ENCODE measurements at places on chromosomes 4 and X. TPM values are rescaled to one million over a fixed set of nuclear protein-coding genes. Genes with fewer than 3 reads are reported as not detected.

DNA sequence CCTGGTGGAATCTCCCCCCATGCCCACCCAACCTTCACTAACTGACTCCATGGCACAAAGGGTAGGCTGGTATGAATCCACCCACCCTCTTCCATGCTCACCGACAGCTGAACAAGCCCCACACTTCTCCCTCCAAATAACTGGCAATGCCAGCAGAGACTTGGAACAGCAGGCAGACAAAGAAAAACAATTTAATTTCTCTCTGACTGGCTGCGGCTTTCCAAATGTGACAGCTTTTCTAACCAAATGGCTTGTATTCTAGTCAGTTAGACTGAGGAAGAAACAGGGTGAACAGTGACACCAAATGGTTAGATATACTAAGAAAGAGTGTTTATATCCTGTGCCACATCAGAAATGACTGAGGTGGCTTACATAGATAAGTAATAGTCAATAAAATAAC is 199.3 kb upstream of the ADAMTS3 start:
- no peak overlapping the region for H3K4me3 ChIP-seq
- H3K36me3 ChIP-seq = no peaks in the 10 kb centered on the region
- no peaks in the 10 kb centered on the region for H3K4me1 ChIP-seq
- no peak for DNase-seq

DNA sequence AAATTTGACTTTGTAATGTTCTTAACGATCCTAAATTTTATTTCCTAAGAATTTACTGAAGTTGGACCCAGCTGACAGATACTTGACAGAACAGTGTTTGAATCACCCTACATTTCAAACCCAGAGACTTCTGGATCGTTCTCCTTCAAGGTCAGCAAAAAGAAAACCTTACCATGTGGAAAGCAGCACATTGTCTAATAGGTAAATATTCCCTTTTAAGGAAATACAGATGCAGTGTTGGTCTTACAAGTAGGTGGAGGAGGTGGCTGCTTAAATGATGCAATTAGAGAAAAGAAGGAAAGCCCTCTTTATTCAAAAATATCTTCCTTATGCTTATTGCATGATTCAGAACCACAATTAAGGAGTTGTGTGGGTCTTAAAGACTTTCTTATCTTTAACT is 73.5 kb downstream of the RS1 start:
- DNase-seq = no peak
- H3K27me3 ChIP-seq = no peaks in the 10 kb centered on the region
- no peak overlapping the region for H3K27ac ChIP-seq
- H3K4me3 ChIP-seq = no peak overlapping the region
- no peaks in the 10 kb centered on the region for H3K4me1 ChIP-seq
- H3K36me3 ChIP-seq = peaks cover 8% of the 10 kb centered on the region

DNA sequence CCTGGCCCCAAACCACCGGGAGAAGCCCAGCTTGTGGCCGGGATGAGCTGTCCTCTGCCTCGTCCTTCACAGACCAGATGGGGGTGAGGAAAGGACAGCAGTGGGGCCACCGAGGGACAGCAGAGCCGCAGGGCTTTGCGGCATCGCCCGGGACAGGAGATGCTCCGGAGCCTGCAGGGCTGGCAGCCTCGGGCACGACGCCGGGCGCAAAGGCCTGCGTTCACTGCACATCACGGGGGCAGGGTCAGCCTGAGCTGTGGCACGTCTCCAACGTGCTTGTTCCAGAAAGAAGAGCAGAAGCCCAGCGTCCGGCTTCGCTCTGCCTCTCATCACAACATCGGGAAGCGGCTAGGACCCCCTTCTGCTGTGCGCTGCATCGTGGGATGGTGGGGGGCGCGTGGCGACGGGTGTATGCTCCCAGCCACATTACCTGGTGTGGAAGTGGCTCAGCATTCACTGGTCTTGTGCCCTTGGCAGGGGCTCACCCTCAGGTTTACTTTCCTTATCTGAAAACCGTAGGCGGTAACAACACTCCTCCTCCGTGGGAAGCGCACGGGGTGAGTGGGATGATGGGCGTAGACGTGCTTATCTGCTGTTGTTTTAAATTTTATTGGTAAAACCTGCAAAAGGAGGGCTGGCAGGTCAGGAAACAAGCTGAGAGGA is 7.4 kb downstream of the TADA2B start:
- no peak overlapping the region for H3K4me3 ChIP-seq
- H3K4me1 ChIP-seq = peaks cover 16% of the 10 kb centered on the region
- no peak for DNase-seq
- H3K36me3 ChIP-seq = peaks cover 7% of the 10 kb centered on the region
- no peak overlapping the region for H3K27ac ChIP-seq
- no peaks in the 10 kb centered on the region for H3K27me3 ChIP-seq

DNA sequence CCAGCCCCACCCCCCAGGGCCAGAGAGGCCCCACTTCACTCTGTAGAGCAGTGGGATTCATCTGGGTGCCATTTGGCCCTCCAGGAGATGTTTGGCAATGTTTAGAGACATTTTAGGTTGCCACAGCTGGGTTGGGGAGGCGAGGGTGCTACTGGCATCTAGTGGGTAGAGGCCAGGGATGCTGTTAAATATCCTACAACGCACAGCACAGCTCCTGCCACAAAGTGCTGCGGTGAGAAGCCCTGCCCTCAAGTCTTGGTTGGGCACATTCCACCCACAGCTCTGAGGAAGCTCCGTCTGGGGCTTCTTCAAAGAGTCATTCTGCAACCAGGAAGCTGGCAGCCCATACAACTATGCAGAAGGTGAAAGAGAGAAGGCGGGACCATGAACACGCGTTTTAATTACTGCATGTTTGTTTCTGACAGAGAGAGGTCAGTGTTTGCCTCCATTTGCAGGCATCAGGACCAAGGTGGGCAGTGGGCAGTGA is 48.1 kb upstream of the FAM9C start:
- H3K27me3 ChIP-seq = no peaks in the 10 kb centered on the region
- peaks cover 6% of the 10 kb centered on the region for H3K4me1 ChIP-seq
- no peak for DNase-seq
- H3K27ac ChIP-seq = no peak overlapping the region
- H3K4me3 ChIP-seq = no peak overlapping the region

- H3K4me1 ChIP-seq = no peaks in the 10 kb centered on the region
- H3K27ac ChIP-seq = no peak overlapping the region
- H3K4me3 ChIP-seq = no peak overlapping the region
- no peaks in the 10 kb centered on the region for H3K27me3 ChIP-seq
- DNase-seq = no peak
Observed at GRCh38 chrX:129239371-129239770, 283.9 kb downstream of the SMARCA1 start.

DNA sequence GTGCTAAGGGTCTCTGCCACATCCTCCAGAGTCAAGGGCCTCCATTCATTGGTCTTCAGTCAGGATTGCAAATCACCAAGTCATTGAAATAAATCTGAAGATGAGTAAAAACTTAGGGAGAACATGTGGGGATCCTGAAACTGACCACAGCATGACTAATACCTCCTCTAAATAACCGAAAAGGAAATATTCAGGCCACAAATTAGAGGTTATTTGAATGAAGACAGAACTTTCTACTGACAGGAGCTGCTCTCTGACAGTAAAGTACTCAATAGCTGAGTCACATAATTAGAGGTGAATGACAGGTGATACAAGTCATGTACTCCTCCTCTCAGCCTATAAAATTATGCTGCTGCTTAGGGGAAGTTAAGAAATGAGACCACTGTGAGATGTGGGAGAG is 240.2 kb upstream of the F9 start:
- DNase-seq = no peak
- H3K4me1 ChIP-seq = no peaks in the 10 kb centered on the region
- H3K36me3 ChIP-seq = no peaks in the 10 kb centered on the region
- H3K27me3 ChIP-seq = peaks cover 7% of the 10 kb centered on the region

GRCh38 chr4:184628103-184628502 is 21.1 kb downstream of the CASP3 start:
- H3K4me3 ChIP-seq = no peak overlapping the region
- no peak overlapping the region for H3K27ac ChIP-seq
- H3K4me1 ChIP-seq = peaks cover 18% of the 10 kb centered on the region
- H3K27me3 ChIP-seq = no peaks in the 10 kb centered on the region

- H3K4me3 ChIP-seq = no peak overlapping the region
- no peak for DNase-seq
- H3K27ac ChIP-seq = no peak overlapping the region
- H3K36me3 ChIP-seq = no peaks in the 10 kb centered on the region
- H3K27me3 ChIP-seq = no peaks in the 10 kb centered on the region
- H3K4me1 ChIP-seq = no peaks in the 10 kb centered on the region
Observed at GRCh38 chrX:119648421-119648775, 42.2 kb upstream of the NKRF start.

GRCh38 chrX:13825178-13825762 is 8.4 kb upstream of the GPM6B start:
- H3K27ac ChIP-seq = no peak overlapping the region
- H3K4me3 ChIP-seq = no peak overlapping the region
- H3K4me1 ChIP-seq = no peaks in the 10 kb centered on the region

- no peak for DNase-seq
- H3K4me1 ChIP-seq = peaks cover 61% of the 10 kb centered on the region
- H3K27ac ChIP-seq = peak overlapping the region; percentile 22
- H3K36me3 ChIP-seq = peaks cover 11% of the 10 kb centered on the region
- peaks cover 11% of the 10 kb centered on the region for H3K27me3 ChIP-seq
Observed at GRCh38 chr4:168643111-168643795, 146.4 kb downstream of the PALLD start.

DNA sequence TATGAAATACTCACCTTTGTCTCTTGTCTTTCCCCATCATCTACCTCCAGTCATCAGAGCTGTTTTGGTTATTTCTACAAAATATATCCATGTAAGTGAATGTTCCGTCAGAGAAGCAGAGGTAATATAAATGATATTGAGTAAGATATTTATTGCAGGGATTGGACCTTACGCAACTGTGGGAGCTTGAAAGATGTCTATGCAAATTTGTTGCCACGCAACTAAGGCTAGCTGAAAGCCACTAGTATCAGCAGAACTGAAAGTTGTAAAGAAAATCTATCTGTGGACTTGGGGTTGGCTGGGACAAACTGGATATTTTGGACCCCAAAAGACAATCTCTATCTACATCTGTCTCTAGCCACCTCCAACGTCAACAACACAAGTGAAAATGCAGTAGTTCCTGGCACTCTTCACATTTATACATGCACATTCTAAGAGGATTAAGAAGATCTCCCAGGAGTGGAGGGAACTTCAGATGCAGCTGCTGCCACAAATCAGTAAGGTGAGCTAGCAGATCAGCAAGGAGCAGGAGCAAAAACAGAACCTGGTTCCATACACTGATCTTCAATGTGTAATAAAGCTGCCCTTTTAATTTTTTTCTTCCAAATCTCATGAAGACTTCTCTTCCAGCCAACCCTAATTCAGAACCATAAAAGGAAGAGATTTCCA is 8.5 kb upstream of the CCSER1 start:
- DNase-seq = no peak
- H3K4me1 ChIP-seq = no peaks in the 10 kb centered on the region
- no peak overlapping the region for H3K27ac ChIP-seq
- no peaks in the 10 kb centered on the region for H3K36me3 ChIP-seq

DNA sequence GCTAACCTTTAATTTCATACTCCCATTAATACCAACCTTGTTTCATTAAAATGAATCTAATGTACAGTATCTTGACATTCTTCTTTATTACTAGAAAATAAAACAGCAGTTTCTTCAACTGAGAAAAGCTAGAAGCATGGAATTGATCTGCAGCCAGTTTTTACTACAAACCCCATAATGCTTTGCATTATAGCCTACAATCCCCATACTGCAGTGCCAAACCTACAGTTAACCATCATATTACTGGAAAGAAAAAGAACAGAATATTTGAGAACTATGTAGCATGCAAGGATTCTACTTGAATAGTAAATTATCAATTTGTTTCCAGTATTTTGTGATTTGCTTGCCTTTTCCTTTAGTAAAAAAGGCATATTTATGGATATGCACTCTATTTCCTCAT is 3.2 kb upstream of the IL1RAPL1 start:
- DNase-seq = no peak
- peaks cover 9% of the 10 kb centered on the region for H3K4me1 ChIP-seq
- H3K27me3 ChIP-seq = peaks cover 19% of the 10 kb centered on the region
- no peak overlapping the region for H3K27ac ChIP-seq
- no peak overlapping the region for H3K4me3 ChIP-seq

DNA sequence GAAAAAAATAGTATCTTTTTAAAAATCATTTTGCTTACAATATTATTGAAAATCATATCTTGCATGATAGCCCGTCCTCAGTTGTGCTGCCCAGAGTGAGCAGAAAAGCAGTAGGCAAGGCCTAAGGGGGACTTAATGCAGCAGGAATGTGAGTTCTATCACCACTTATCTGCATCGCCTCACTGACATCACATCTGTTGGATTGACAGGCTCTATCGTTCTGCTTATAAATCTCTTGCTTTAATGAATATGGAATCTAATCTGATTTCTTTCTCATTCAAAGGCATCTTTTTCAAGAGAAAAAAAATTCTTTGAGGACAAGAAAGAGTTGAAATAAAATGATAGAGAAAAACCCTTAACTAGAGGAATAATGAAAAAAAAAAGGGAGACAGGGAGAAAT is 249.9 kb downstream of the PAPSS1 start:
- no peaks in the 10 kb centered on the region for H3K36me3 ChIP-seq
- H3K27ac ChIP-seq = no peak overlapping the region
- no peak overlapping the region for H3K4me3 ChIP-seq

- H3K36me3 ChIP-seq = no peaks in the 10 kb centered on the region
- no peak for DNase-seq
- peaks cover 11% of the 10 kb centered on the region for H3K27me3 ChIP-seq
- no peak overlapping the region for H3K27ac ChIP-seq
Observed at GRCh38 chr4:183554878-183555585, 50.2 kb downstream of the ING2 start.

GRCh38 chrX:134554291-134554690 is 94.3 kb downstream of the HPRT1 start:
- H3K4me1 ChIP-seq = peaks cover 14% of the 10 kb centered on the region
- no peaks in the 10 kb centered on the region for H3K36me3 ChIP-seq
- no peak for DNase-seq

GRCh38 chrX:50747471-50747900 is 66.5 kb downstream of the SHROOM4 start:
- no peaks in the 10 kb centered on the region for H3K4me1 ChIP-seq
- DNase-seq = no peak
- no peak overlapping the region for H3K27ac ChIP-seq
- no peaks in the 10 kb centered on the region for H3K27me3 ChIP-seq

DNA sequence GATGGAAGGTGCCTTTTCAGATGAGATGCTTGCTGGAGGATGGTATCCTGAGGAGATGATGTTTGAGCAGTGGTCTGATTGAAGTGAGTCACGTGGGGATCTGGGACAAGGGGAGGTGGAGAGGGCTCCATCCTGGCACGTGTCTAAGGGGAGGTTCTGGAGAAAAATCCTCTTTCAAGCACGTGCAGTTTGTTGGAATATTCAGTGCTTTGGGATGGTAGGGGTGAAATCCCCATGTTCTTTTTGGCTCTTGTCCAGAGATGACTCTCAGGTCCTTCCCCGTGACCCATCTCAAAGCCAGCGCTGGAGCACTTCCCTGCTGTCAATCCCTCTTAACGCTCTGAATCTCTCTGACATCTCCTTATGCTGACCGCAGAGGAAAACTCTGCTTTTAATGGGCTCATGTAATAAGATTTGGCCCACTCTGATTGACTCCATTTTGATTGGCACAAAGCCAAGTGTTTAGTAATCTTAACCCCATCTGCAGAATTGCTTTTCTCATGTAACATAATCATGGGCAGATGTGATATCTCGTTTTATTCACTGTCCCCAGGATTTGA is 10.8 kb upstream of the KLKB1 start:
- DNase-seq = no peak
- no peaks in the 10 kb centered on the region for H3K27me3 ChIP-seq
- no peak overlapping the region for H3K27ac ChIP-seq
- no peaks in the 10 kb centered on the region for H3K36me3 ChIP-seq
- no peaks in the 10 kb centered on the region for H3K4me1 ChIP-seq

RNF150 gene
- total RNA-seq = 7.3 TPM

TEC gene
- 1.8 TPM for total RNA-seq

MAP7D2 gene
- total RNA-seq = 2.8 TPM

BANK1 gene
- 2.5 TPM for total RNA-seq

FRG2 gene
- total RNA-seq = not detected

ADRA2C gene
- total RNA-seq = 7.9 TPM

UBQLN2 gene
- total RNA-seq = 41.4 TPM

TSPAN7 gene
- 21.8 TPM for total RNA-seq

Data from type B pancreatic cell (in vitro differentiated cells).